Suppressor macrophage treated with lipopolysaccharide for 1 hour (primary cell): ENCODE measurements at places on chromosomes 7 and 10.
A peak's percentile ranks its signal among the peaks of the same experiment; 100 is the strongest.

GRCh38 chr7:47991741-47992311, 12.4 kb upstream of the HUS1 start:
- peak; percentile 92 for DNase-seq

- no peak for DNase-seq
Observed at GRCh38 chr10:92122941-92123450, 167.9 kb downstream of the CPEB3 start.

DNA sequence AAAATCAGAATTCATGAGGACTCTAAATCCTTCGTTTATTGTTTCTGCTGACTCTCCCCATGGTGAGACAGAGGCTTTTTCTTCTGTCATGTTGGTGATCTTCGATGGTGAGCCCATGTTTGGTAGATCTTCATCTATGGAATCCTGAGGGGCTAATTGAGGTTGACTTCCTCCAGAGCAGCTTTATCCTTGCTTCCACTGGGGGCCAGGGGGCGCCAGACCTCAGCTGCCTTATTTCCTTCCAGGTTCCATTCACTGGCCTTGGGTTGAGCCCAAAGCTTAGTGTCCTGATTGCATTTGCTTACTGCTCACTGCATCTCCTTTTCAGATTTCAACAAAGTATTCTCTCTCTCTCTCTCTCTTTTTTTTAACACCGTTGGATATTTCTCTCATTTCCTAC, 80.7 kb downstream of the GCC1 start:
- DNase-seq, result no peak

DNA sequence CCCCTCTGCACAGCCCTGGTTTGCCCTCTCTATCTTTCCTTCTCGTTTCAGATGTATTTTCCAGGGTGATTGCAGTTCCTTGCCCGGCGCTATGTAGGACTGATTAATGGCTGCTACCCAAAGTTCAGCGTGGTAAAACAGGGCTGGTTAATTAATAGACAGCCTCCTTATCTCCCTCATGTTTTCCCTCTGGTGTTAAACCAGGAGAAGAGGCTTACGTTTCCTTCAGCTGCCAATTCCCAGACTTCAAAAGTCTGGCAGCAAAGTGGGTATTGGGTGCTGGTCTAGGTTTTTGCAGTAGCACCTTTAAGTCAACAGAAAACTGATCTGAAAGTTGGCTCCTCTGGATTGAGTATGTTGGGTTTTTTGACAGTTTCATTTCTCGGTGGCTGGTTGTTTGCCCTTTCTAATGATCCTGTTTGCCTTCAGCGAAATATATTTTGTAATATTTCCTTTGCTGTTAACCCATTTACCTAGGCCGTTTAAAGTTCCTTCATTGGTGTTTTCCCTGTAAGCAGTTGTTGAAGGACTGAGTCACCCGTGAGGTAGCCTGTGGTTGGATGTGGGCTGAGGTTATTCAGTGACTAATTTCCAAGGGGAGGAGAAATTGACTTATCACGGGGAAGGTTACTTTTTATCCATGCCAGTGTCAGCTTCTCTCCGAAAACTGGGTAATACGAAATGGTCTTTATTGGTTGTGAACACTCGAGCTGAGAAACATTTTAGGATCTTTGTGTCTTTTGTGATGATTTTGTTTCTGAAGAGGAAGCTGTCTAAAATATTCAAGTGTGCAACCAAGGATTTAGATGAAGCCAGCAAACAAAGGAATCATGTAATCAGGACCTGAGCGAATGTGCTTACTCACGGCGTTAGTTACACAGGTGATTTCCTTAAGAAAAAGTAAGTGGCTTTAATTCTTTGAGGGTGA, 257.2 kb downstream of the KIAA1217 start:
- no peak for DNase-seq

GRCh38 chr10:5360318-5360915, 4.3 kb upstream of the UCN3 start:
- DNase-seq, result no peak

DNA sequence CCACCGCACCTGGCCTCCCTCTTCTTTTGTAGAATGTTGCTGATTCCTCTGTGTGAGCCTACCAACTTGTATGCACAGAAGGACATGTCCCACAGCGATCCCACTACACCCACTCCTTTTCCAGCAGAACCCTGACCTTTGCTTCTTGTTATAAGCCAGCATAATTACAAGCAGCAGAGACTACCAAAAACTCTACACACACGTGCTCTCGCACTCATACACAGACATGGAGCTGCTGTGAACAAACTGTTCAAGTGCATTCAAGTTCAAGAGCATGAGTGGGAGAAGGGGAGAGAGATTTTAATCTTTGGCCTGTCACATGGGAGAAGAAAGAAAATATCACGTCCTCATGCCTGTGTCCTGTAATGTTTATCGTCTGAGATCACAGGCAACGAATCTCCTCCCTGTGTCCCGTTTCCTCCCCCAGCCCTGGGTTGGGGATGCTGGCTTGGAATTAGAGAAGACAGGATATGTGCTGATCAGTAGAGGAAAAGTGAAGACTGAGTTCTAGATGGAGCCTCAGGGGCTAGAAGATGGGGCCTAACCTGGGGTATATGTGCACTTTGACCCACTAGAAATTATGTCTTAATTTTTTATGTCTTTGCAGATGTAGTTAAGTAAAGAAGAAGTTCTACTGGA, 79.6 kb downstream of the NHLRC2 start:
- DNase-seq, result no peak

GRCh38 chr10:23106331-23107072, 11.1 kb downstream of the MSRB2 start:
- DNase-seq, result no peak

DNA sequence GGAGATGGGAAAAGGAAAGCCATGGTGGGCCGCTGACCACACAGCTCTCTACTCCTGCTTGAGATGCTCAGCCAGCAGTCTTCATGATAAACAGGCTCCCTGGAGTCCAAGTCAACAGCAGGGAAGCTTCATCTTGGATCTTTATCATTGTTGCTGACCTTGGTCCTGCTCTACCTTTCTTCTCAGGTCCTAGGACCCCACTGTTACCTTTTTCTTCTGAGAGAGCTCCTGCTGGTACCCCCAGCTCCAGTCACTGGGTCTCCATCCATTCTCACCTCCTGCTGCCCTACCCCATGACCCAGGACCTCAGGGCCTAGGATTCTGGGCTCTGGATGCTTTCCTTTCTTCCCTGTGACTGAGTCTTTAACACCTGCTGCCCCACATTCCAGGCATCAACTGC, 5.2 kb upstream of the CRTAC1 start:
- no peak for DNase-seq

- no peak for DNase-seq
Observed at GRCh38 chr10:369684-370448, 234.6 kb downstream of the ZMYND11 start.

GRCh38 chr10:126049759-126050700, 153.7 kb downstream of the FANK1 start:
- DNase-seq, result peak; percentile 82

- no peak for DNase-seq
Observed at GRCh38 chr10:4662576-4663161, 163.3 kb upstream of the AKR1E2 start.
